ENCODE measurements at places on chromosomes 1 and 21.

DNA sequence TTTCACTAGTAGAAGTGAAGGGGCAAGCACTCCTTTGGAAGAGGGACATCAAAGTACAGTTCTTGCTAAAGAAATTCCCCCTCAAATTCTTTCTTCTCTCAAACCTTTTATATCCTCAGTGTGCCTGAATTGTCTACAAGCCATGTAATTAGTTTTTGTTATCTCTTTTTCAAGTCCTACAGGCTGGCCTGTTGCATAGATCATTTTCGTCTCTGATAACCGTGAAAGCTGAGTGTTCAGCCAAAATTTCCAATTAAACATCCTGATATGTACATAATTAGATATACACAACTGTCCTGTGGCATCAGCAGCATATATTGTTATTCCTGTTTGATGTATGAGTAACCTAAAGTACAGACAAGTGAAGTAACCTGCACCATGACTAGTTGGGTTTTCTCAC, 375.5 kb upstream of the ST6GALNAC5 start:
- DNase-seq: no peak

DNA sequence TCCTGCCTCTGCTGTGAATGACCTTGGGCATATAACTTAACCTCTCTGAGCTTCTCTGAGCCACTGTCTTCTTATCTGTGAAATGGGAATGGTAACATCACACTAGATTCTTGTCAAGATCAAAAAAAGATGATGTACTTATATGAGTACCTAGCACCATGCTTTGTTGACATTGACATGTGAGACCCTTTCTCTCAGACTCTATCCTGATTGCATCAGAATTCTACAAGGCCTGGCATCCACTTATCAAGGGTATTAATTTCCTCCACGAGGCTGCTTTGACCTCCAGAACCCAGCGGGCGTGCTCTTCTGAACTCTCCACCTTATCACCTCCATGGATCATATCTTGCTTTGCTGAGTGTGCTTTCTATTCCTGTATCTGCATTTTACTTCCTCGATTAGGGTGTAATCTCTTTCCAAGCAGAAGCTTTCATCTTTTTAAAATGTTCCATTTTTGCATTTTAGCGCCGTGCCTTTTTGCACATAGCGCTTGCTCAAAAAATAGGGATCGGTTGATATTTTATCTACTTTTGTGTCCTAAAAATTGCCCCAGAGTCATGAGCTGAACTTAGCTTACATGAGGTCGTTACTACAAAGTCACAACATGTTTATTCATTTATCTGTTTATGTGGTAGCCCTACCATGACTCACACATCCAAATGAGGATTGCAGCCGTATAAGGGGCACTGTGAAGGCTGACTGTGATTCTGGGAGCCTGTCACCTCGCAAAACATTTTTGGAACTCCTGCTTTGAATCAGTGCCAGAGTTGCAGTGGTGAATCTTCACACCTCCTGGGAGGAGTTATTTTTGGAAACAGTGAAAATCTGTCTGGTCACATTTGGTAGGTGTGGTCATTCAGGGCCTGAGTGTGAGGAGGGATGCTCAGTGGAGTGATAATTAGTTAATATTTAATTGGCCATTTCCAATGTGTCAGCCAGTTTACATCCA, 63.2 kb downstream of the IER5 start:
- no peak for DNase-seq

DNA sequence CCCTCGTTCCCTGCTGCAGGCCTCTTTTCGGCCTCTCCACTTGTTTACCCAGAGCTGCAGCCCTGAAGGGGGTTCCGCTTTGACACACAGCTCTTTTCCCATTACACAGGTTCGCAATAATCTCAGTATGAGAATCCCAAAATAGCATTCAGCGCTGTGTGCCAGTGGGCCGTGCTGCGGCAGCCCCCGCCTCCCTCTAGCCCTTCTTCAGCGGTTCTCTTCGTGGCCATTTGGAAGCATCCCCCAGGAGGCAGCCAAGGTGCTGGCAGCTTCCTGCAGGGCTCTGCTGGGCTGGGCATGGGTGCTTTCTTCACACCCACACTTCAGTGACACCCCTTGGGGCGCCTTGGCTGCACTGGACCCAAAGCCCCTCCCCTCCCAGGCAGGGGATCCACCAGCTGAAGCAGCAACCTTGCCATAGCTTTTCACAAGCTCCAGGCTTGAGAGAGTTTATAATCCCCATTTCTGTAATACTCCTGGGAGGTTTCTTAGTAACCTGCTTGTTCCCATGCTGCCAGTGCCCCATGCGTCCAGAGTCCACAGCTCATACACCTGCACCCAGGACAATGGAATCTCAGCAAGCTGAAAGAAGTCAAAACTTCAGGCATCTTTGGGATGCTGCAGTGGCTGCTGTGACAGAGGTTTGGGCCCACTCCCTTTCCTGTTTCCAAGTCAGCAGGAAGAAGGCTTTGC, 8.1 kb downstream of the NCF2 start:
- DNase-seq: no peak

DNA sequence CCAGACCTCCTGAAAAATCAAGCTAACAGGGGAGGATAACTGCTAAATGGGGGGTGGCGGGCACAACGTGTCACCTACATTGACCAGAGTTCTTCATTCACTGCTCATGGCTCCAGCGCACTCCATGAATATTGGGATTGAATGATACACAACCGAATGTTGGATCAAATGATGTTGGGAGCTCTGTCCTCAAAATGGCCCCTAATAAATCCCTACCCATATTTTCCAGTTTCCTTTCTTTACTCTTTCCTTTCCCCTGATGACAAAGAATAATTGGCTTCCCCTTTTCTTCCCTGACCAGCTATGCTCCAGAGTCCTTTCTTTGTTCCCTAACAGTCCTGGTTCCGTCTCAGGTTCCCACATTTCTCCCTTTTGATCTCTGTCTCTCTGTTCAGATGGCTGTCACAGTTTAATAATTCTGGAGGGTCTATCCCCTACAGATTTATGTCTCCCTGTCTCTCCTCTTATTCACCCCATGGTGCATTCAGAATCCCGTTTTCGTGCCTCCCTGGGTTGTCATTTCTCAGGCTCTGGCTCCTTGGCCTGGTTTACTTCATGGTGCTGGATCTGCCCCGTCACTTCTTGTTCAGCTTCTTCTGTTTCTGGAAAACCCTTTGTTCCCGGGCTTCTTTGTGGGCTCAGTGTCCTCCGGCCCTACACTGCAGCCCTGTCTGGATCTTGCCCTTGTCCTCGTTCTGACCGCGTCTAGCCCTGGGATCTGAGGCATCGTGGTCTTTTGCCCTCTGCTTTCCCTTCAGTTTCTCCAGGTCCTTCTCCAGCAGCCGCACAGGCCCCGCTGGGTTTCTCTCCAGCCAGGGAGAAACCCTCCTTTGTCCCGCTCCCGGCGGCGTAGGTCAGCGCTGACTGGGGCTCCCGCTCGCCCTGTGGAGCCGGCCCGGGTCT, 78.3 kb downstream of the NDUFS5 start:
- DNase-seq: no peak

DNA sequence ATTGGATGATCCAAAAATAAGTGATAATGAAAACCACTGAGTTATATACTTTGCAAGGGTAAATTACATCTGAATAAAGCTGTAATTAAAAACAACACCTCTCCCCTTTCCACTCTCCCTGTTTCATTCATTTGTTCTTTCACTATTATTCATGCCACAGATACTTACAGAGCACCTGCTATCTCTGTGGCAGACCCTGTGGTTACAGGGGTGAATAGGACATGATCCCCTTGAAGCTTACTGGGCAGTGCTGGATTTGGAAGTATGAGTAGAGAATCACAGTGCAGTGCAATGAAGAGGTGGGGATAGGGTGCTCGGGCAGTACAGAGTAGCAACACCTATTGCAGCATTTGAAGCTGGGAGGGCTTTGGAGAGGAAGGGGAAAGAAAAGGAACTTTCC, 21.7 kb downstream of the ARV1 start:
- no peak for DNase-seq

DNA sequence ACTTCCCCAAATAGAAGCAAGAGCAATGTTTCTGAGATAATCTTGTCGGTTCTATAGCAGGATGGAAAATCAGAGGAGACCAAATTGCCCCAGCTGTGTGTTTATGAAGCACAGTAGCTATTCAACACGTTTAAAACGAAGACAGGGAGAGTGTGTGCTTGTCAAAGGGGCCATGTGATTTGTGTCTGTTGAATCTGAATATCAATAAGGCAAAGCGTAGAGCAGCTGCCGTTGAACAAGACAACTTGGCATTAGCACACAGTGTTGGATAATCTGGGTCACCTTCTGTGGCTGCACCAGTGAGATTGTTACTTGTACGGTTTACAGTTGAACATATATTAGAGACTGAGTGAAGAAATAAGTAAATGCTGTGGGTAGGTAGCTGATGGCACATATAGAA, 1.0 kb downstream of the CRB1 start:
- no peak for DNase-seq

DNA sequence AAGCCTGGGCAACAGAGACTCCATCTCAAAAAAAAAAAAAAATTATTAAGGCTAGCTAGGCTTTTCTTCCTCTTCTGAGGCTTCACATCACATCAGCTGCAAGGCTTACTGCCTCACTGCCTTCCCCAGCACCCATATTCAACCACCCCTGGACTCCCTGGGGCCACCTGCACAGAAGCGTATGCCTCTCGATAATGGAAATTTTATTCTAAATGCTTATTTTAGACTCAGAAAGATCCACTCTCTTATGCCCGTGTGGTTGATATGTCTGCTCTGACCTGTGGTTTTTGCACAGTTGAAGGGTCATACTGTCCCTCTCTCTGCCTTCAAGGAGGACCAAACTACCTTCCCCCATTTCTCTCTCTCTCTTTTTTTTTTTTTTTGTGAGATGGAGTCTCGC, 1.5 kb upstream of the FCRLA start:
- no peak for DNase-seq

DNA sequence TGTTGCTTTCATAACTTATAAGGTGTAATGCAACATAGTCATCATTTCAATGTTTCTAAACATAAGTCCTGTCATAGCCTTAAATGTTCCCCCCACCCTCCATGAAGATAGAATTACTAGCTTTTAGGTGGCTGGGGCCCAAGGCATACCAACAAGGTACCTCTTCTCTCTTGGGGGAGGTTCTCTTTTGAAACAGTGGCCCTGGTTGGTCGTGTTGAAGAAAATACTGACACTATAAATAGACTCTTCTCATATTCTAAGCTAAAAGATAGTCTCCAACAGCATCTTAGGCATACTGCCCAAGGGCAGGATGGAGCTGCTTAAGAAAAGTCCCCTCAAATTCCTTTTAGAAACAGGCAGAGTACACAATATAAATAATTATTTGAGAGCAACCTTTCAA, 255.0 kb downstream of the FAF1 start:
- DNase-seq: no peak

- no peak for DNase-seq
Measured at GRCh38 chr1:155062702-155063411, 683 bp upstream of the EFNA4 start.

DNA sequence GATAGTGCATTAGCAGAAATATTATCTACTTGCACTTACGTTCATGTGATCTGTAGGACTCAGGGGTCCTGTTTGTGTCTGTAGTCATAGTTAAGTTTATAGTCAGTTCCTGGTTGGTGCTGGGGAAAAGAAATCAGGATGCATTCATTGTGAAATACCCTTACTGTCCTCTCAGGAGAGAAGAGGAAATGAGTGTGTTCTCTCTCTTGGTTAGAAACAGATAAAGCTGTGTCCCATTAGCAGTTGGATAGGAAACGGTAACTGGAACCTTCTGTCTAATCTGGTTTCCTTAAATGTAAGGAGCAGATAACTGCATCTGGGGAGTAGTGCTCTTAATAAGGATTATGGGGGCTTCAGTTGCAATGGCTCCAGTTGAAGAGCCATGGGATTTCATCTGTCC, 8.9 kb downstream of the SDCCAG8 start:
- DNase-seq: no peak

DNA sequence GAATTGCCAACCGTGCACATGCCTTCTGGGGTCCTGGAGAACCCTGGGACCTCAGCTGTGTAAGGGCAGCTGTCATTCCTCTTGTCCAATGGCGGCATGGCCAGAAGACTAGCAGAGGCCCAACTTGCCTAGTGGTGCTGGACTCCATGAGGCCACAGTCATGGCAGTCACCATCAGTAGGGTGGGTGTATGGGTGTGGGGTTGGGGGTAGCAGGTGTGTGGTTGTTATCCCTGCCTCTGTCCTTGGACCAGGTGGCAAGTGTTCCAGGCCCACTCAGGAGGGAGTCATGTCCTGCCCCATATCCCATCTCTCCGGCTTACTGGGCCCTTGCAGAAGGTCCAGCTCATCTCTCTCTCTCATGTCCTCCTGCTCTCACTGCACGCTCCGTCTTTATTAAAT, 1596.2 kb downstream of the MRPL39 start:
- DNase-seq: no peak

DNA sequence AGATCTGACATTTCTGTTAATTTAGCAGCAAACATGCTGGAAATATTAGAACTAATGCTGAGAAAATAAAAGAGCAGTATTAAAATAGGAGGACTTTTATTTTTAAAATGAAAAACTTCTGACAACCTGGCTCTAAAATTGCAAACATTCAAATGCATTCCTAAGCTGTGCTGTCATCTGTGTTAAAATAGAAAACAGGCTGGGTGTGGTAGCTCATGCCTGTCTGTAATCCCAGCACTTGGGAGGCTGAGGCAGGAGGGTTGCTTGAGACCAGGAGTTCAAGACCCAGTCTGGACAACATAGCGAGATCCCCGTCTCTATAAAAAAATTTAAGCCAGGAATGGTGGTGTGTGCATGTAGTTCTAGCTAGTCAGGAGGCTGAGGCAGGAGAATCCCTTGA, 44.6 kb downstream of the MIGA1 start:
- peak; percentile 14 for DNase-seq

- DNase-seq: no peak
Measured at GRCh38 chr1:195580988-195581387, 1027.3 kb downstream of the KCNT2 start.

- no peak for DNase-seq
Measured at GRCh38 chr1:18972991-18973390, 16.5 kb upstream of the IFFO2 start.

GRCh38 chr1:218464871-218465270, 119.7 kb downstream of the TGFB2 start:
- no peak for DNase-seq

GRCh38 chr1:172544481-172545104, 11.6 kb downstream of the SUCO start:
- no peak for DNase-seq

GRCh38 chr1:168235548-168235885, 9.7 kb downstream of the SFT2D2 start:
- no peak for DNase-seq

DNA sequence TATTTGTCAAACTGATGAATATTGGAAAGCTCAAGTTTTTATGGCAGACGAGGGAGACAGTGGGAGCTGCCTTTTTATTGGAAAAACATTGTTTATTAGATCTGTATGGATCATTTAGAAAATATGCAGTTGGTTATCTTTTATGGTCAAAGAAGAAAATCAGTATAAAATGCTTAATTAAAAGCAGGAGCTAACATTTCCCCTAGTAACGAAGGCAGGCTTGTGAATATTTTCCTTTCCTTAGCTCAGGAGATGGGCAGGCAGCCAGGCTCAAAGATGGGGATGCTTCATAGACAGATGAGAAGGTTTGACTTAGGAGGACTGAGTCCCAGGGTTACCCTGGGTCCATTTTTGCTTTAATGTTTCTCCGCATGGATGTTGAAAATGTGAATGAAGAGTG, 26.0 kb downstream of the ROR1 start:
- no peak for DNase-seq

- DNase-seq: no peak
Measured at GRCh38 chr21:29817450-29817849, 122.3 kb downstream of the GRIK1 start.
